ENCODE measurements at places on chromosomes 2 and 18.
A peak's percentile ranks its signal among the peaks of the same experiment; 100 is the strongest.

DNA sequence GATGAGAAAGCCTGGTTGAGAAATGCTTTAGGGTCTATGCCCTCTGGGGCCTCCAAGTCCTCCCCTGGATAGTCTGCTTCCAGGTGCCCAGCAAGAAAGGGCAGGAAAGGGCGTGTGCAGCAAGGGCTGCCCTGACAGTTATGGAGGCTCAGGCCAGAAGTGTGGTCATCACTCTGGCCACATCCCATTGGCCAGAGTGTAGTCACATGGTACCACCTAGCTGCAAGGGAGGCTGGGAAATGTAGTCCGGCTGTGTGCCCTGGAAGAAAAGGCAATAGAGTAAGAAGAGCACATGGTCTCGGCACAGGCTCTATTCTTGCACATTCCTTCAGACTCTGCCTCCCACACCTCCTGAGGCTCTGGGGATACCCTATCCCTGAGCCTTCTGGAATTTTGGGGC is 35.7 kb downstream of the ODC1 start:
- DNase-seq: peak; percentile 55

- no peak for DNase-seq
Observed at GRCh38 chr2:191265311-191266170, 20.3 kb downstream of the MYO1B start.

- no peak for DNase-seq
Observed at GRCh38 chr2:43220229-43220751, 6.1 kb downstream of the ZFP36L2 start.

DNA sequence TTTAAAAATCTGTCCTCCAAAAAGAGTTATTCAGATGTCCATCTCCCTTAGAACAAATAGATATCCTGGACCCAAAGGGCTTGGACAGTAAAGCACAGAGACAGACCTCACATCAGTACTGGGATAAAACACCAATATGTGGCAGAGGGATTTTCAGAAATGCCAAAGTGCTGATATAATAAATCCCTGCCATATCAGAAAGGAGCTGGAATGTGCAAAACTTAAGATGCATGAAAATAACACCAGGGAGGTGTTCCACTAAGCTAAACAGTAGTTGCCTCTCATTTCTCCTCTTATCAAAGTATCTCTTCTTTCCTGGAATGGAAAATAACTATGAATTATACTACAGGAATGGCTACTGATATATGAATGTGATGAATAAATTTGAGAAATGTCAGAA is 13.2 kb downstream of the USP40 start:
- DNase-seq: no peak

DNA sequence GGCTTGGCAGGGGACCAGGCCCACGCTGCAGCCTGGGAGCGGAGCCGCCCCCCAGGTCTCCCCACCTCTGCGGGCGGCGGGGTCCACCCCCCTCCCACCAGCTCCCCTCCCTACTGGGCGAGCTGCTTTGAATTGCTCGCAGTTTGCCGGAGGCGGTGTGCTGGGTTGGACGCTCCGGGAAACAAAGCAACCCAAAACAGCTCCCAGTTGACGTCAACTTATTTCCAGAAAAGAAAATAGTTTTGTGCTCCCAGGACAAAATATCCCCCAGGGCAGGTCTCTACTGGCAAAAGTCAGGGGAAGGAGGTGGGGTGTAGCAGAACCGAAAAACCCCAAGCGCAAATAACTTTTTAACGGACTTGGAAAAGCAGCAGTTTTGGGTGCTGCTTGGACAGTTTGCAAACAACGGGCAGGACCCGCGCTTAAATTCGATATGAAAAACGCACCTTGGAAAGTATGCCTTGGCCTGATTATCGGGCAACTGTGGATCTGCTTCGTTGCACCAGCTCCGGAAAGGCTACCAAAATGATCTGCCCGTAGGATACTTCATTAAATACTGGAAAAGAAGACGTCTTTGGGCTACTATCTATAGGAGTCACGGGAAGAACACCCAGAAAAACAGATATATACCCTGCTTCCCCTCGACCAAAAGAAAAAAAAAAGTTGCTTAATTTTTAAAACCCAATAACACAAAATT is 2.8 kb upstream of the KCTD1 start:
- no peak for DNase-seq

DNA sequence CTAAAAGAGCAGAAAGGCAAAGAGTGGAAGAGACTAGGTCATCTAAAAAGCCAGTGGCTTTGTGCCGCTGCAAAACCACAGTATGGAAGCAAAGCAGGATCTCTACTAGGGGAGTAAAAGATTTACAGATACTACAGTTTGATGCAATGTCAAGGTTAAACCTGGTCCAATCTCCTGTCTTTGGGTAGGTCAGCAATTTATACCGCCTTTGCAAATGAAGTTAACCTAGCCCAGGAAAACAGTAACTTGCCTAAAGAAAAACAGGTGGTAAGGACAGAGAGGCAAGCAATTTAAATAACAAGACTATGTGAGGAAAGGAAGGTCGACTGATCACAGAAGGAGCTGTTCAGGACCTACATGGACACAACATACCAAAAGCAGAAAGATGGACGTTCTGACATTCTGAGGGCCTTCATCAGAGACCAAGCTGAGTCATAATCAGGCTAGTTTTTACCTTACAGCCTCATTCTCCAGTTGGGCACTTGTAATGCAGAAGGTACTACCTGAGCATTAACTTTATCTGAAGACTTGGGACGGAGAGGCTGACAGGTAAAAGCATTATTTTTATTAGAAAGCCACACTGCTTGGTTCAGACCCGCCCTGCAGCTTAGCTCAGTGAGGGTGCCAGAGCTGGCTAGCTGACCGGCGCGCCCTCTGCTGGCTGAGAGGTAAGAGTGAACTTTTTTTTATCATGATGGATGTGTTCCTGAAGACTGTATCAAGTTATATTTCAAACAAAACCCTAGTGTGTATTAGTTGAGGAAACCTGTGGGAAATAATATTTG is 15.9 kb downstream of the CDKL4 start:
- peak; percentile 76 for DNase-seq

- no peak for DNase-seq
Observed at GRCh38 chr2:117085256-117085655, 729.2 kb upstream of the DDX18 start.

GRCh38 chr2:99485824-99486223 is 4.0 kb downstream of the REV1 start:
- no peak for DNase-seq

DNA sequence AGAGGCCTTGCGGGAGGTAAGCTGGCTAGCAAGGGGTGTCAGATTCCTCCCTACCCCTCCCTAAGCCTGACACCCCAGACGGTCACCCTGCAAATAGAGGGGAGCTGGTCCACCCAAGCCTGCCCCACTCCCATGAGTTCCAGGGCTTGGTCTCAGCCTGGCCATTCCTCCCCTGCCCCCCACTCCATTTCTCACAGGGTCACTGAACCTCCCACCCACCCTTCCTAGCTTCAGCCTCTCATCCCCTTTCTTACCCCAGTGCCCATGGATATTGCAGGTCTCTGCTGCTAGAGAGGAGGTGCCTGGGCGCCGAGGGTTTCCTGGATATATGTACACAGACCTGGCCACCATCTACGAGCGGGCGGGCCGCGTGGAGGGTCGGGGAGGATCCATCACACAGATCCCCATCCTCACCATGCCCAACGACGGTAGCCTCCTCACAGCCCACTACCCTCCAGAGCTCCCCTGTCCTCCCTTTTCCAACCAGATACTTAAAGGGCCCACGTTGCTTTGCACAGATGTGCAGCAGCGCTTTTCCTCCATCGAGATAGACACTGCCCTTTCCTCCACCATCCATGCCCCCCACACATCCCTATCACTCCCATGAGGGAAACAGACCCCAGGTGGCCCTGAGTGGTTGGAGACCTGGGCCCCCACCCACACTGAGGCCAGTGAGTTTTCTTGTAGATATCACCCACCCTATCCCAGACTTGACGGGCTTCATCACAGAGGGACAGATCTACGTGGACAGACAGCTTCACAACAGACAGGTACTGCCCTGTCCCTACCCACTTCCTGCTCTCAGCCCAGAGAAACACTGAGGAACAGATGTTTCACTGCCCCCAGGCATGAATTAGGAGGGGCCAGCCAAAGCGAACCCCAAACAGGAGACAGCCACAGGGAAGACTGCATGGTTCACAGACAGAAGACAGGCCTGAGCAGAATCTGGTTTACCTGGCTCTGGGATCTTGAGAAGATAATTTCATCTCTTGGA is 15.2 kb upstream of the ANKRD53 start:
- no peak for DNase-seq

DNA sequence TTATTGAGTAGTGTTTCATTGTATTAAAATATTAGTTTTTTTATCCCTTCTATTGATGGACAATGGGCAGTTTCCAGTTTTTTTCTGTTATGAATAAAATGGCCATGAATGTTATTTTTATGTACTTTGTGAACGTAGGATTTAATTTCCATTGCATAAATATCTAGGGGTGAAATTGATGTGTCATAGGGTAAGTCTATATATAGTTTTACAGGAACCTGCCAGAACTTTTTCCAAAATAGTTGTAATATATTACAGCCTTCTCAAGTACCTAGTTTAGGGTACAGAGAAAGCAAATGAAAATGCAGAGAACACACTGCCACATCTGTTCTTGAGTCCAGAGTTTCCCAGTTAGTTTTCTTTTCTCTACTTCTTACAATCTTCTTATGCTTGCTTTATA is 378.6 kb downstream of the MEIS1 start:
- no peak for DNase-seq

GRCh38 chr2:38251940-38252339 is 125.1 kb downstream of the ATL2 start:
- DNase-seq: no peak

GRCh38 chr18:56083097-56083521 is 495.1 kb upstream of the TCF4 start:
- DNase-seq: no peak

GRCh38 chr2:209600341-209601171 is 171.1 kb upstream of the UNC80 start:
- DNase-seq: no peak

GRCh38 chr18:74994502-74995418 is 214.2 kb downstream of the PTGR3 start:
- peak; percentile 37 for DNase-seq

DNA sequence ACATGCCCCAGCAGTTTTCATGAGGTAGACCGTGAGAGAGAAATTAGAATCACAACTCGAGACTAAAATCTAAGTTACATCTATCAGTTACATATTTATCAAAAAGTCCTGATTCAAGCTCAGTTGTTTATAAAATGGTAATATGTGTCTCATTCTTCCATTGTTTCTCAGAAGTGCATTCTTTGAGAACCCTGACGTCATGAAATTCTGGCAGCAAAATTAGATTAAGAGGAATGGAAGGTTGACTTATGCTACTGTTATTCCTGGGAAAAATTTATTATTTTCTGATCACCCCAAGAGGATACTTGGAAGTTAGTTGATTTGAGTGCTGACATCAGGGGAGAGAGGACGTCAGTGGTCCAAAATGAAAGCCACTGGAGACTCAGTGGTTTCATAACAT is 1864.8 kb upstream of the LRRTM1 start:
- no peak for DNase-seq

DNA sequence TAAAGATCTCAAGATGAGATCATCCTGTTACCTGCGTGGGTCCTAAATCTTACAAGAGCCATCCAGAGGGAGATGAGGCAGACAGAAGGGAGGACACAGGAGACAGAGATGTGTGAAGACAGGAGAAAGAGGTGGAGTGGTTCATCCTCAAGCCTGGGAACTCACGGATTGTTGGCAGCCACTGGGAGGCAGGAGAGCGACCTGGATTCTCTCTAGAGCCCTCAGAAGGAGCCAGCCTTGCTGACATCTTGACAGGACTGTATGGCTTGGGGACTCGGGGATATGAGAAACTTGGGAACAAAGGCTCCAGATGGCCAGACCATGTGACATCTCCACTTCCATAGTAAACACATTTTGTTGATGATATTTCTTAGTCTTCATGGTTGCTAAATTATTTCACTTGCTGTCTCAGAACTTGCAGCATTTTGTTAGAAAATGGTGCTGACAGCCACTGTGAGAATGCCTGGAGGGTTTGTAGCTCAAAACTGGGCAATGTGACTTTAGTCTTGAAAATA is 57.8 kb upstream of the MC2R start:
- DNase-seq: no peak

DNA sequence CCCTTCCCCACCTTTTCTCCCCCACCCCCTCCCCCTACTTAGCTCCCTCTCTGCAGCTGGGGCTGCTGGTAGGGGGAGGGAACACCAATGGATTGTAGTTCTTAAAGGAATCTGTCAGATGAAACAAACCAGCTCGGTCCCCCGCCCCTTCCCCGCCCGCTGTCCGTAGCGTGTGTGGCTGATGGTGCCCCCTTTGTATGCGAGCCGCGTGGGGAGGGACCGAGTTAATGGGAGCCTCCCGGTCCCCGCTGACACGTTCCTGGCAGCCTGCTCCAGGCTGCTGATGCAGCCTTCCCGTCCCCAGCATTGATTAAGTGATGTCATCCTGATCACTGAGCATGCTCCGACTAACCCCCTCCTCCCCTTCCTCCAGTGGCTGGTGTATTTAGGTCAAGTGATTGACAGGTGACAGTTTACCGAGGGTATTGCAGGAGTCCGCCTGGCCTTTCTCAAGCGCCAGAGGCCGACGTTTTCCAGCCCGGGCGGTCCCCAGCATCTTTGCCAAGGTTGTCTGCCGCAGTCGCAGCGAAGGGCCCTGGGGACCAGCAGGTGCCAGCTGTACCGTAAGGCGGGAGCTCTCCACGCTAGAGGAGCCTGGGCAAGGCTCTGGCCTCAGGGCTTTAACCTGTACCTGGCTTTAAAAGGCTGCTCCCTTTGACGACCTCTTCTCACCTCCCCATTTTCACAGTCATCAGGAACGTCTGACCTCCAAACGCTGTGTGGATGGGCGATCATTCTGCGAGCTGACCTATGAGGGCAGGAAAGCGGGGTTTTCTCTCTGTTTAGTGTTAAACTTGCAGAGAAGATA is 1.8 kb downstream of the KIF5C start:
- peak; percentile 47 for DNase-seq

GRCh38 chr2:217415316-217415715 is 555.5 kb upstream of the TNP1 start:
- DNase-seq: no peak

- DNase-seq: peak; percentile 30
Observed at GRCh38 chr2:180573951-180574350, 406.5 kb upstream of the UBE2E3 start.

DNA sequence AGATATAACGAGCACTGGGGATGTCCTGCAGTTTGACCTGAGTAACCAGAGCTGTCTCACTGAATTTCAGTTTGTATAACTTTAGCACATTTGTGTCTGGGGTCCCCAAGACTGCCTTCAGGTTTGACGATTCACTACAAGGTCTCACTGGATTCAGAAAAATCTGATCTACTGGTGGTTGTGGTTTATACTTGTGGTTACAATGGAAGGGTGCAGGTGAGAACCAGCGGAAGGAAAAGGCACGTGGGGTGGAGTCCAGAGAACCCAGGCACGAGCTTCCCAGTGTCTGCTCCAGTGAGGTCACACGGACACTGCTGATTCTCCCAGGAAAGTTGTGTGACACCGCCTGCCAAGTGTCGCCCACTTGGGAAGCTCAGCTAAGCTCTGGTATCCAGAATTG is 126.0 kb downstream of the ZNF236 start:
- DNase-seq: no peak

- no peak for DNase-seq
Observed at GRCh38 chr2:112636605-112637288, 9.0 kb upstream of the SLC20A1 start.

Measured in Calu3 (cell line).